ENCODE measurements at places on chromosomes 3 and 15. TPM values are rescaled to one million over a fixed set of nuclear protein-coding genes. Genes with fewer than 3 reads are reported as not detected.

GRCh38 chr3:100463002-100463401 lies 29.4 kb upstream of the TMEM45A start:
- no peaks in the 10 kb centered on the region for H3K36me3 ChIP-seq
- H3K4me1 ChIP-seq, result no peaks in the 10 kb centered on the region
- no peak overlapping the region for H3K27ac ChIP-seq

DNA sequence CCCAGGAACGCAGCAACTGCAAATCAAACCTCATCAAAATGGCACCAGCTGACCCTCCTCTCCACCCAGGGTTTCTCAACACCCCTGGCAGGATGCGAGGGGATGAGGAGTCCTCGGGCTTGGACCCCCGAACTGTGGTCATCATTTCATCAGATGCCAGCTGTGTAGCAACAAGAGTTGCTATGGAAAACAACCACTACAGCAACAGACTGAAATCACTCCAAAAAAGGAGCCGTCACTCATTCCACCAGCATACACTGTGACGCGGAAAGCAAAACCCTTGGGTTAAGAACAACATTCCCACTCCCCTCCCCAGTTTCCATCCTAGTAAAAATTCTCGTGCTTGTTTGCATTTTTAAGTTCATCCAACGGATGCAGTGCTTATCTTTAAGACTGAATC lies 40.1 kb downstream of the VGLL4 start:
- no peaks in the 10 kb centered on the region for H3K36me3 ChIP-seq
- H3K27ac ChIP-seq, result peak overlapping the region; percentile 86
- peaks cover 26% of the 10 kb centered on the region for H3K4me1 ChIP-seq

DNA sequence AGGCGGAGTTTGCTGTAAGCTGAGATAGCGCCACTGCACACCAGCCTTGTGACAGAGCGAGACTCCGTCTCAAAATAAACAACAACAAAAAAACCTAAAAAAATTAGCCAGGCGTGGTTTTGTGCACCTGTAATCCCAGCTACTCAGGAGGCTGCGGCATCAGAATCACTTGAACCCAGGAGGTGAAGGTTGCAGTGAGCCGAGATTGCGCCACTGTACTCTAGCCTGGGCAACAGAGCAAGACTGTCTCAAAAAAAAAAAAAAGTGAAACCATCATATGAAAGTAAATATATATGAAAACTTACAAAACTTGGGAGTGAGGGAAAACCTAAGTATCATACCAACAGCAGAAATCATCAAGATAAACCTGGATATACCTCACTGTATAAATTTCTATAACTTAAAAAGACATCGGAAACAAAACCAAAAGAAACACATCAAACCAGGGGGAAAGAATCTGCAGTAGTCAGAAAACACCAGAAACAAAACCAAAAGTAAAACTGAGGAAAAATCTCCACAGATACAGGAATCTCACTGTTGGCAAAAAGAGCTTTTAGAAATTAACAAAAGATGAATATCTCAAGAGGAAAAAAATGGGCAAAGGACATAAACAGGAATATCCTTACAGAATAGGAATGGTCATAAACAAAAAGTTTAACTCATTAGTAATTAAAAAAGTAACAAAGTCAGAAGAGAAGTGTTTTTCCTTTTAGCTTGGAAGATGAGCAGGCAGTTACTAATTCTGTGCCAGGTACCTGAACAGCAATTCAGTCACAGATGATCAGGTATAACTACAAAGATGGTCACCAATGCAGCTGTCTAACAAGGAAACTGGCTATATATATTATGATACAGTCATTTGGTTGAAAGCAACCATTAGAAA lies 41.3 kb downstream of the ETV5 start:
- H3K27ac ChIP-seq, result no peak overlapping the region
- no peaks in the 10 kb centered on the region for H3K27me3 ChIP-seq
- H3K4me3 ChIP-seq, result no peak overlapping the region
- H3K36me3 ChIP-seq, result no peaks in the 10 kb centered on the region

CLDN18 gene
- not detected for total RNA-seq

TERC gene
- total RNA-seq, result 433 TPM

MYZAP gene
- total RNA-seq, result 7.7 TPM
